ENCODE measurements at places on chromosomes 12 and 14. TPM values are rescaled to one million over a fixed set of nuclear protein-coding genes. Genes with fewer than 3 reads are reported as not detected.

ZDHHC22 gene
- total RNA-seq: not detected

AQP5 gene
- total RNA-seq: not detected

RNF34 gene
- 31.2 TPM for total RNA-seq

WNT5B gene
- 9.0 TPM for total RNA-seq

LRIG3 gene
- total RNA-seq: 29.0 TPM

CCDC198 gene
- not detected for total RNA-seq

GARIN6 gene
- not detected for total RNA-seq

BCL7A gene
- total RNA-seq: 2.8 TPM

PDZRN4 gene
- 9.7 TPM for total RNA-seq

FKBP3 gene
- total RNA-seq: 20.0 TPM

CCDC177 gene
- total RNA-seq: not detected

AICDA gene
- total RNA-seq: not detected

DNA sequence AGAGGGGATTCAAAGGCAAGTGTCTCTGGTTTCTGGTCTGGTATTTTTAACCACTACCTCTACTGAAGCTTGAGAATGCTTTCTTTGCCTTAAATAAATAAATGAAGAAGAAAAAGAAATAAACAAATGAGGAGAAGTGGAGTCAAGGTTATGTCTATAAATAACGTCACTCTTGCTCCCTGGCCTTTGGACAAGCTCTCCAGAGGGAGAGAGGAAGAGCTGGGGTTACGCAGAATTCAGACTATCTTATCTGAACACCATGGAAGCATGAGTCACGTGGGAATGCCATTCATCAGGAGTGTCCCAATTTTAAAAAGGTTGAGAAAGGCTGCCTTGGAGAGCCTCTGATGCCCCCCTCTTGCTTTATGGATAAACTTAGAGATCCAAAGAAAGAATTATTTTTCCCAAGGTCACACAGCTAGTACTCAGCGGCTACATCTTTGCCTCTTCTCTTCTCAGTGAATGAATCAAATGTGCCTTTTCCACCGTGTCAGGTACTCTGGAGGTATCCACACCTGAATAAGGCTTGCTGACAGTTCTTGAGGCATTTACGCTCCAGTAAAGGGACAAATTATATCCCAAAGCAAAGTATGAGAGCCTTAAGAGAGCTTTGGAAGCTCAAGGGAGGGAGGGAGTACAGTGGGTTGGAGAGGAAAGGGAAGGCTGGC, 12.9 kb upstream of the MSI1 start:
- DNase-seq: no peak

- DNase-seq: no peak
Measured at GRCh38 chr14:103520657-103521437, 1.8 kb downstream of the CKB start.

GRCh38 chr14:32004300-32004699, 72.8 kb upstream of the ARHGAP5 start:
- no peak for DNase-seq

GRCh38 chr12:8603856-8604255, 8.8 kb downstream of the AICDA start:
- no peak for DNase-seq

DNA sequence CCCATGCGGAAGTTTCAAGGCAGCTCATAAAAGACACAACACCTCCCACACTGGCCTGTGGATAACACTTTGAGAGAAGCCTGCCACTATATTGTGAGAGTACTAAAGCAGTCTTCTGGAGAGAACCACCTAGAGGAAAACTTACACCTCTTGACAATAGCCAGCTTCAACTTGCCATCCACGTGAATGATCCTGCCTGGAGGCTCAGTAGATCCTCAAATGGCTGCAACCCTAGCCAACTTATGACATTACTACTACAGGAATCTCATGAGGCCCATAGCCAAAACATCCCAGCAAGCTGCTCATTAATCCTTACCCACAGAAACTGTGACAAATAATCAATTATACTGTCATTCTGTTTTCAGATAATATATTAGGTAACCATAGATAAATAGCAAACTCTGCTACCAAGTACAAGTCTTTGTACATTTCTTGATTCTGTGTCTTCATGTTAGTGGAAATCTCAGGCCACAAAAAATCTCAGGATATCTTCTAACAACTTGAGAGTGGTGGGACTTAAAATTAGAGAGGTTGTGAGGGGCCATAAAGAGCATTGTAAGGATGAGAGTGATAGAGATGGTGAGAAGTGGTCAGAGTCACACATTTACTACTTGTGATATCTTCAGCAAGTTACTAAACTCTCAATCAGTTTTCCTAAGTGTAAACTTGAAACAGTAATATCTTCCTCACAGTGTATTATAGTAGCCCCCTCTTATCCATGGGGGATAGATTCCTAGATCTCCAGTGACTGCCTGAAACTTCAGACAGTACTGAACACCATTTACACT, 368.0 kb downstream of the C12orf50 start:
- no peak for DNase-seq

GRCh38 chr14:30958555-30959407, 66.7 kb upstream of the AP4S1 start:
- no peak for DNase-seq

DNA sequence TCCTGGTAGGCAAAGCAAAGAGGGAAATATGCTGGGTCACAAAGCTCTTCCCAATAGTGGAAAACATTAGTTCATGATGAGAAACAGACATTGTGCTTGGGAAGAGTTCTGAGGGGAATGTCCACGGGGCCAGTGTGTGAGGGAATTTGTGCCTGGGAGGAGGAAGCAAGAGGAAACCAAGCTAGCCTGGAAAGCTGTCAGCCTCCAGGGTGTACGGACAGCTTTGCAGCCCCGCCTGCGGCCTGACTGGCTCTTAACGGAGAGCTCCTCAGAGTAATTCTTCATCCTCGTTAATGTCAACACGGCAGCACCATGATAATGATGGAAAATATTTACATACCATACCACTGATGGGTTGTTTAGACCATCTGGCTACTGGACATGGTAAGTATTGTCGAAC, 32.4 kb downstream of the PITPNM2 start:
- DNase-seq: no peak

- DNase-seq: no peak
Measured at GRCh38 chr12:68536885-68537485, 73.7 kb upstream of the RAP1B start.

GRCh38 chr12:10749700-10750384, 26.7 kb upstream of the YBX3 start:
- DNase-seq: peak; percentile 68

GRCh38 chr12:117699118-117699517, 269.7 kb downstream of the KSR2 start:
- no peak for DNase-seq

GRCh38 chr12:65449400-65449799, 170.9 kb downstream of the MSRB3 start:
- no peak for DNase-seq

DNA sequence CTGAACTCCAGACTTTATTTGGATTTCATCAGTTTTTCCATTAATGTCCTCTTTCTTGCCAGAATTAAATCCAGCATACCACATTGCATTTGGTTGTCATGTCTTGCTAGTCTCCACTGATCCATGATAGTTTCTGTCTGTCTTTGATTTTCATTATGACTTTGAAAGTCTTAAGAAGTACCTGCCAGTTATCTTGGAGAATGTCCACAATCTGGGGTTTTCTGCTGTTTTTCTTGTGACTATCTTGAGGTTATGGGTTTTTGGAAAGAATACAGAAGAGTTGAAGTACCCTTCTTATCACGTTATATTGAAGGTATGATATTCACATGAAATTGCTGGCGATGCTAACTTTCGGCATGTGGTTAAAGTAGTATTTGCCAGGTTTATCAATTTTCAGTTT, 282.3 kb upstream of the PRICKLE1 start:
- DNase-seq: no peak

DNA sequence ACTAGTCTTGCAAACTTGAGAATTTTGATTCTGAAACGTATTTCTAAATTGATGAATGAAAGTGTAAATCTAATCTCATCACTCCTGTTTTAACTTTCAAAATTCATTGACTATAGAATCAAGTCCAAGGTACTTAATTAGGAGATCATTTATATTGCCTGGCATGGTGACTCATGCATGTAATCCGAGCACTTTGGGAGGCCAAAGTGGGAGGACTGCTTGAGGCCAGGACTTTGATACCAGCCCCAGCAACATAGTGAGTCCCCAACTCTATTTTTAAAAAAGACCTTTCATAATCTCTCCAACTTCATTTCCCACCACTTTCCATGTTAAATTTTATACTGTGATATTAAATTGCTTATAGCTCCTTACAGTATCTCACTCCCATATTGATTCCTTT, 3.0 kb upstream of the MIPOL1 start:
- DNase-seq: no peak

DNA sequence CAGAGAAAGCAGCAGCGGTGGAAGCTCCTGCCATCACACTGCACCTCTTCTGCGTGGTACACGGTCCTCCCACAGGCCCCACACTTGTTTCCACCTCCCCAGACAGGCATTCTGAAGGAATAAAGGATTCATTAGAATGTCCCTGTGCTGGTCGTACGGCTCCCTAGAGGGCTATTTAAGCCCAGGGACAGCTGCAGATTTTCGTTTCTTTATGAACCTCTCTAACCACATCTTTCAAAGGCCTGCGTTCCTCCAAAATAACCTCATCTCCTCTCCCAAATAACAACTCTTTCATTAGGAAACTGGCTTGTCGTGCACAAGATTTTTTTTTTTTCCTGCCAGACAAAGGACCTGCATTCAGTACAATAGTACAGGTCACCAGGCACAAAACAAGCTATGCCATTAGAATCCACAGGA, 12.7 kb downstream of the CSRP2 start:
- DNase-seq: no peak

GRCh38 chr12:28938581-28939235, 210.4 kb upstream of the FAR2 start:
- no peak for DNase-seq

GRCh38 chr14:26180221-26180620, 417.6 kb downstream of the NOVA1 start:
- no peak for DNase-seq

GRCh38 chr12:25775968-25776367, 182.5 kb upstream of the RASSF8 start:
- DNase-seq: no peak

GRCh38 chr14:89374908-89375307, 42.1 kb downstream of the FOXN3 start:
- no peak for DNase-seq

DNA sequence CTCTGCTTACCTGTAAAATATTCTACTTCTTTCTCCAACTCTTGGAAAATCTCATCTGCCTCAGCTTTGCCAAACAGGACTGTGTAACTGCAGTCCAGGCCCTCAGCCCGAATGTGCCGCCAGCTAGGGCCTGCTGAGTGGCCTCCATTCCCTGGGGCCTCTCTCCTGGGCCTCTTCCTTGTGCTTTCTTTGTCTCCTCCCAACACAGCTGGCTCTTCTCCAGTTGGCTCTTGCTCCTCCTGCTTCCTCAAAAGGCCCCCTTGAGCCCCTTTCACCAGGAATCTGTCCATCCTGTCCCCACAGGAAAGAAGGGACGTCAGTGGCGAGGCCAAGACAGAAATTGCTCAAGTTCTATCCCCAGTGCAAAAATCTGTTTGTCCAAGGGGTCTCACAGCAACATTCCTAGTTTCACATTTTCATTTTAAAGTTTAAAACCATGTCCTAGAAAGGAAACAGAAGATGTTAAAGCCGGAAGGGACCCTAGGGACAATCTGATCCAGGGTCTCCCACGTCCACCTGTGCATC, 713 bp downstream of the ALKBH2 start:
- no peak for DNase-seq

- DNase-seq: no peak
Measured at GRCh38 chr12:57758552-57759359, 3.9 kb downstream of the MARCHF9 start.

- no peak for DNase-seq
Measured at GRCh38 chr12:122460641-122461040, 38.2 kb upstream of the CLIP1 start.

- no peak for DNase-seq
Measured at GRCh38 chr12:114701104-114701414, 17.1 kb upstream of the TBX3 start.

DNA sequence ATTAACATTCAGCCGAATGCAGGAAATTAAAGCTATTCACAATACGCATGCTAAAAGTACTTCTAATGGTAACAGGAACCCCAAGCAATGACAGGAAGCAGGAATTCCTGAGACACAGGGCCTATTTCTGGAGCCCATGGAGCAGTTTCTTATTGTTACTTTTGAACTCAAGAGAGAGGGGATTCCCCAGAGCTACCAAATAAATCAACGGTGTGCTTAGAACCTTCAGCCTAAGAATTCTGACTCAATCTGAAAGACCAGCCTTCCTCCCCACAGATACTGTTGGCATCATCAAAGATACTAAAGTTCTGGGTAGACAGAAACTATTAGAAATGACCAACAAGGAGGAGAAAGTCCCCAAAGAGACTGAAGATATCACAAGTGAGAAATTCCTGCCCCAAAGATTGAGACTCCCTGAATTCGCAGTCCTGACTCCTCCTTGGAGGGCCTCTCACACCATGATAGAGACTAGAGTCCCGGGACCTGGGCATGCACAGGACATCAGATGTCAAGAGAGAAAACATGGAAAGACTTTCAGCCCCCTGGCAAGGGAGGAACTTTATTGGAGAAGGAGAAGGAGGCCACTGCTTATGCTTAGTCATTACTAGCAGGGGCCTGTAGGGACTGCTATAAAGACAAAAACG, 32.7 kb downstream of the RTRAF start:
- no peak for DNase-seq

DNA sequence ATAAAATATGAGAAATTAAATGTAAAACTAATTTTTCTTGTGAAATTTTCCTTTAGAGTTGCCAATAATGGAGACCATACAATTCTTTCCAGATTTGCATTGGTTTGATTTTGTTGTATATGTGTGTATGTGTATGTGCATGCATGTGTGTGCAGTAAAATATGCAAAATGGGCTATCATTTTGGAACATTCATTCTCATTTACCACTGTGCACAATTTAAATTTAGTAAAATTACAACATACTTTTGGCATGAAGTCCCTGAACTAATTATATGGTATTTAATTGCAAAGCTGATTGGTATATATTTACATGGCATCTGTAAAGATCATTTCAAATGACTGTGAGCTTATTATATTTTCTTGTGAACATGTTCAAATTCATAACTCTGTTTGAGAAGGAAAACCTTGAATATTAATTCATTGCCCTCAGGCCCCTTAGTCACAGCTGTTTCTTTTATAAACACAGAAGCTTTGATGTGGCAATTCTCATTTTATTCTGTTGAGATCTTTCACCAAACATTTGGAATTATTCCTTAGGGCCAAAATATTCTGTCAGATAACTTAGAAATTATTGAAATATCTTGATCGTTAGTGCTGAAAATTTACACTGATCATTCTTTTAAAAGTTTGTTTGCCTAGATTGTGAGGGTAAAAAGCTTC, 17.6 kb downstream of the KERA start:
- no peak for DNase-seq

DNA sequence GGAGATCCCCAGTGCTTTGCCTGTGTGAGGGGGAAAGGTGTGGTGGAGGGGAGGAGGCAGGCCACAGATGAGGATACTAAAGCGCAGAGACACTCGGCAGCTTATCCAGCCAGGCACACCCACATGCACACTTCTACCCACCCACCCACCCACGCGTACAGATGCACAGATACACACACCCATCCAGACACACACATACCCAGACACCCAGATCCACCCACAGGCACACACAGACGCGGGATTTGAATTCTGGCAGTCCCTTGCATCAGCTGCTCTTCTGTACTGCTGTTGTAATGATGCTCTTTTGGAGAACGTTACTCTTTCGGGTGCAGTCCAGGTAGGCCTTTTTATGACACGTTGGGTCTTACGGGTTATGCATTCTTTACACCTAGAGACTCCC, 55.7 kb upstream of the RD3L start:
- DNase-seq: no peak

GRCh38 chr12:109626378-109627115, 53.0 kb downstream of the MVK start:
- DNase-seq: no peak

Measured in omental fat pad (tissue), 4 donors.